IPS DF 6.9 (cell line): ENCODE measurements at places on chromosomes 16 and 17.

- DNase-seq: no peak
Measured at GRCh38 chr17:31401456-31402254, 10.2 kb downstream of the RAB11FIP4 start.

DNA sequence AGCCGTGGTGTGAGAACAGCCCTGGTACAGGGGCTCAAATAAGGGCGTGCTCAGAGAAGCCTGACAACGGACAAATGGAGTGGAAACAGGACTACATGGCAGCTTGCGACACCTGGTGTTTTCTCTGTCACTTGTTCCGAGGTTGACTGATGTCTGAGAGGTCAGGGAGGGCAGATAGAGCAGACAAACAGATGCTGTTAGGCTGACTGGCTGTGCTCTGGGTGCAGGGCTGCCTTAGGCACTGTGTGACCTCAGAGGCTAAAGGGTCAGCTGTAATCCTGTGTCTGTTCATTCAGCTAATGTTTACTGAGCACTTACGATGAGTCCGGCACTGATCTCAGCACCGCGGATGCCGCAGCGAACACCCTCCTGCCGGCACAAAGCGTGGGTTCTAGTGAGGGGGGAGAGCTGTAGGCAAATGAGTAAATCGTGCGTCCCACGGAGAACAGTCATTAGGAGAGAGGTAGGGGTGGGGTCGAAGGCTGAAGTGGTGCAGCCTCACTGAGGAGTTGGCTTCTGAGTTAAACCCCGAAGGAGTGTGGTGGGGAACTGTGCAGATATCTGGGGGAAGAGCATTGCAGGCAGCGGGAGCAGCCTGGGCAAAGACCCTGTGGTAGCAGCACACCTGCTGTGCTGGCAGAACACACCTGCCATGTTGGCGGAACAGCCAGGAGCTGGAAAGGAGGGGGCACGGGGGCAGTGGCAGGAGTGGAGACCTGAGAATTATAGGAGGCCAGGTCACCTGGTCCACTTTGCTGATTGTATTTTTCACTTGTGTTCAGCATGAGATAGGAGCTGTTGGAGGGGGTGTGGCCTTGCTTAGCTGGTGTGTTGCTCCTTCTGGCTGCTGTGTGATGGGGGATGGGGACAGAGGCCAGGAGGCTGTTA lies 35.0 kb downstream of the GPT2 start:
- DNase-seq: no peak

- DNase-seq: no peak
Measured at GRCh38 chr17:75980188-75981018, 1.4 kb downstream of the TEN1 start.

DNA sequence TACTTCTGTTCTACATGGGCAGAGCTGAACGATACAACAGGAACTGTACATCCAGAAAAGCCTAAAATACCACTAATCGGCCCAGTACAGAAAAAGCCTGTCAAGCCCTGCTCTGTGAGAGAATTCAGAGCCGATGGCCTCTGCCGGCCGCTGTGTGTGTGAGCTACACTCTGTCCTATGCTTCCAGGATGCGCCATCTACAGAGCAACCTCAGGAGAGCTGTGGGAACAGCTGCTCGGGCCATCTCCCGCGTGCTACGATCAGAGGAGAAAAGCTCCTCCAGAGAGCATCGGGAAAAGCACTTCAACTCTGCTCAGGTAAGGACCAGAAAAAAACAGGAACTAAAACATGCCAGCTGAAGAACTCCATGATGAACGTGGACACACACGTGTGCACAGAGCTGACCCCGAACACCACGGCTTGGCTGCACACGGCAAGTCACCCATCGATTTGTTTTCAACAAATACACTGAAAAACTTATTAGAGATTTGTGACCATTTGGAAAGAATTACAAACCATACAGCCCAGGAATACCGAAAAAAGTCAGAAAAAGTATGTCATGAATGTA lies 115.9 kb downstream of the ANKRD11 start:
- no peak for DNase-seq
